Stomach (tissue), 19 donors: ENCODE measurements at places on chromosomes 13 and 19. TPM values are rescaled to one million over a fixed set of nuclear protein-coding genes. Genes with fewer than 3 reads are reported as not detected.

The GAS6 gene
- 409 TPM for total RNA-seq

- no peak overlapping the region for H3K4me3 ChIP-seq
- H3K4me1 ChIP-seq: peaks cover under 1% of the 10 kb centered on the region
- no peaks in the 10 kb centered on the region for H3K27me3 ChIP-seq
- no peak overlapping the region for H3K27ac ChIP-seq
Measured at GRCh38 chr13:53038993-53039392, 10.4 kb downstream of the OLFM4 start.

The SELENOV gene
- total RNA-seq: not detected

The GSX1 gene
- not detected for total RNA-seq

DNA sequence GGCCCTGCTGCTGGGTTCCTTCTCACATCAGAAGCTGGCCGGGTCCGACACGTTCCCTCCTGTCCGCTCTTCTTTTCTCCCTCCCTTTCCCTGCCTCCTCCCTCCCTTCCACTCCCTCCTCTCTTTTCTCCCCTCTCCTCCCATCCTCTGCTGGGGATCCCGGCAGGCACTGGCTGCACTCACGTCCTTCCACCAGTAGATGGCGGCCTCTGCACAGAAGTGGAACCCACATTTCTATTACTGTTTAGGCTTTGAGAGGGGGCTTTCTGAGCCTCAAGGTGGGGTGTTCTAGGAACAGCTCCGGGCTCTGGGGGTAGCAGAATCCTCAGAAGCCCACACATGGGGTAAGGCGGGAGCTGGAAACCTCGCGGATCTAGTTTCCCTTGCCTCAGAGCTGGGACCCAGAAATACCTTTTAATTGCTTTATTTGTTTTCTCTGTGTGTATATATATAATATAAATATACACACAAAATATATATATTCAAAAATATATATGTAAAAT lies 294.2 kb downstream of the ZNF536 start:
- no peaks in the 10 kb centered on the region for H3K36me3 ChIP-seq
- H3K4me3 ChIP-seq: no peak overlapping the region
- peaks cover 14% of the 10 kb centered on the region for H3K27me3 ChIP-seq
- no peak overlapping the region for H3K27ac ChIP-seq

DNA sequence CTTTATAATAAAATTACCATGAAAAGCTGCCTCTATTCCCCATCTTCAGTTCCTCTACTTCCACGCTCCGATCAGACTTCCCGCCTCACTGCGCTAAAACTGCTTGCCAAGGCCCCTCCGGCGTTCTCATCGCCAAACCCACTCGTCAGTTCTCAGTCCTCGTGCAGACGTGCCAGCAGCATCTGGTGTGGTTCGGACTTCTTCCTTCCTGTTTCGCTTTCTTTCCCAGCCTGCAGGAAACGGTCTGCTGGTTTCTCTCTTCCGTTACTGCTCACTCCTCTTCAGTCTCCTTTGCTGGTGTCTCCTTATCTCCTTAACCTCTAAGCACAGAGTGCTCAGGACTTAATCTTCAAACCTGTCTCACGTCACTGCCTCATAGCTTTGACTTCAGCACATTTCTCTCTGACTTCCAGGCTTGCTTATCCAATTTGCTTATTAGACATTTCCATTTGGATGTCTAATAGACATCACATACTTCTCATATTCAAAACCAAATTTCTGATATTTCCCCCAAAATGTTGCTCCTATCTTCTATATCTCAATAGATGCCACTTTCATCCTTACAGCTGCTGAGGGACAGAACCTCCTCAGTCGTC lies 40.3 kb downstream of the RCBTB2 start:
- H3K4me1 ChIP-seq: peaks cover 19% of the 10 kb centered on the region
- DNase-seq: peak; percentile 52
- H3K27ac ChIP-seq: peak overlapping the region; percentile 14
- peaks cover 15% of the 10 kb centered on the region for H3K36me3 ChIP-seq
- no peaks in the 10 kb centered on the region for H3K27me3 ChIP-seq
- H3K4me3 ChIP-seq: peak overlapping the region; percentile 21

DNA sequence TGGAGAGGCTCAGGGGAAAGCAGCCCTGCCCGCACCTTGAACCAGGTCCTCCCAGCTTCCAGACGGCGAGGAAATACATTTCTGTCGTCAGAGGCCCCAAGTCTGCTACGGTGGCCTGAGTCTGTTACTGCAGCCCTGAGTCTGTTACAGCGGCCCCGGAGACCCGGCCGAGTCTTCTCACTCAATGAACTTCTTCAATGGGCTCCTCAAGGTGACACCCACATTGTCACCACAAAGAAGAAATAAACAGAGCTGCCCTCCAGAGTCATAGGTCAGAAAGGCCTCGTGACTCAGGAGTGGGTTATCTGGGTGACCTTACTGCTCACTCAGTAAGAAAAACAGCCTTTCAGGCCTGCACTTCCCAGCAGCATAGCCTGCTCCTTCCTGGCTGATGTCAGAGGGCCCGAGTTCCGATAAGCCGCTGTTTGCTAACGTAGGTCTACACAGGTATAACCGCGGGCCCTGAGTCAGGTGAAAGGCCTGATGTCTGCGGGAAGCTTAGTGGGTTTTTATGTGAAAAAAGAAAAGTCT lies 66.9 kb upstream of the TM9SF2 start:
- no peak overlapping the region for H3K4me3 ChIP-seq
- DNase-seq: peak; percentile 54
- no peak overlapping the region for H3K27ac ChIP-seq
- peaks cover 21% of the 10 kb centered on the region for H3K4me1 ChIP-seq
- no peaks in the 10 kb centered on the region for H3K27me3 ChIP-seq

DNA sequence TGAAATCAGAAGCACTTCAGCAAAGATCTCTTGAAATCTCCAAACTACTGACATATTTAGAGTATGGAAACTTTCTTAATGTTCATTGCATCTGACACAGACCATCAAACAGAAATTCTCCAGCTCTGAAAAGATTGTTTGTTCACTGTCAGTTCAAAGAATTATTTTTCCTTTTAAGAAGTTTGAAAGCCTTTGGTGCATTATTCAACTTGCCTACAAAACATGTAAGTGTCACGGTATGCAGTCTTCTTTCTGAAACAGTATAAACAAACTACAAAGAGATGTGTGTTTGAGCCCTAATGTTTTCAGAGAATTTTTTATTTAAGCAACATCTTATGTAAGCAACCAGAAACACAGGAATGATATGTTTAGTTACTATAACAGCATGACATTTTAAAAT lies 125.4 kb downstream of the FGF14 start:
- DNase-seq: peak; percentile 9
- H3K4me1 ChIP-seq: no peaks in the 10 kb centered on the region
- no peaks in the 10 kb centered on the region for H3K27me3 ChIP-seq
- no peak overlapping the region for H3K27ac ChIP-seq
- H3K36me3 ChIP-seq: no peaks in the 10 kb centered on the region
- H3K4me3 ChIP-seq: no peak overlapping the region

DNA sequence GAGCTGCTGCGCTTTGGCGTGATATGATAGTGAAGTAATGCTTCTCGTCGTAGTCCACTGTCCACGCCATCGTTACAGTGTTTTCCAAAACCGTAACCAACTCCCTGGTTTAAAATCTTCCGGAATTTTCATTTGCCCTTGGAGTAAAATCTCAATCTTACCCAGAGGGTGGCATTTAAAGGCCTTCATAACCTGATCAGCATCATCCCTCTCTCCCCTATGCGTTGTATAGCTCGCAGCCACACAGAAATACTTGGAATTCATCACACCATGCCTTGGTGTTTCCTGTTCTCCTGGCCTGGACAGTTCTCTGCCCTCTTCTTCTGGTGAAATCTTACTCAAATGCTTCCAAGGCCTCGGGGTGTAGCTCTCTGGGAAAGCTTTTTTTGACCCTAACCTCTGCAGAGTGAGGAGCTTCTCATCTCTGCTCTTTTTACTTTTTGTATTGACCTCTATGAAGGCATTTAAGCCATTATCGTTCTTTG lies 839 bp downstream of the MPHOSPH8 start:
- peaks cover 55% of the 10 kb centered on the region for H3K4me1 ChIP-seq
- DNase-seq: no peak
- H3K27me3 ChIP-seq: no peaks in the 10 kb centered on the region
- H3K27ac ChIP-seq: peak overlapping the region; percentile 94

DNA sequence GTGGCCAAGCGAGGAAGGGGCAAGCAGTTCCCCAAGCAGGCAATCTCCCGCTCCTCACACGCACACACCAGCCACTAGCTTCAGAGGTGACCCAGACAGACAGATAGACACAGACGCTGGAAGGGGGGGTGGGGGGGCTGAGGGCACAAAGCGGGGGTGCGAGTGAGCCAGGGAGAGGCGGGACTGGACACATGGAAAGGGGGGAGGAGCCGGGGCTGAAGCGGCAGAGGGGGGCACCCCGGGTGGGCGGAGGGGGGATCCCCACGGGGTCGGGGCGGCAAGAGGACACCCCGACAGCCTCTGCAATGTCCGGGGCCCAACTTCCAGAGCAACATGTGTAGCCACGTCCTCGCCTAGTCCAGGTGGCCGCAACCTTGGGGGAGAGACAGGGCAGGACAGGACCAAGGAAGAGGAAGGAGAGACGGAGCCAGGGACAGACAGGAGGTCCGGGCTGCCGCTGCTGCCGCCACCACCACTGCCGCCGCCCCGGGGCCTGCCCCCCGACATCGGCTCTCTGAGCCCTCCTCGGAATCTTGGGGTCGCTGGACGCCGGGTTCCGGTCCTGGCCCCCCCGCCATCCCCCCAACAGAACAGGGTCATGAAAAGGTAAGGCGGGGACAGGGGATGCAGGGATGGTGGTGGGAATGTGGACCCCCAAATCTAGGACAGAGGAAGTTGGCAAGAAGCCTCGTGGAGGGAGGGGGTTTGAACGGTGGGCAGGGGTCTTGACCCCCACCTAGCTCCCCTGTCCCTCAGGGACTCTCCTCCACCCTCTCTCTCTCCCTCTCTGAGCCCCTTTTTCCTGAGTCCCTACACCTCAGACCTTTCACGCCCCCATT lies 1.1 kb downstream of the GRIN2D start:
- H3K4me1 ChIP-seq: peaks cover 49% of the 10 kb centered on the region
- H3K4me3 ChIP-seq: no peak overlapping the region
- peaks cover 38% of the 10 kb centered on the region for H3K27me3 ChIP-seq
- no peak for DNase-seq

GRCh38 chr19:48248081-48248833 lies 7.5 kb downstream of the CARD8 start:
- peaks cover 34% of the 10 kb centered on the region for H3K36me3 ChIP-seq
- no peak for DNase-seq
- H3K4me1 ChIP-seq: peaks cover 34% of the 10 kb centered on the region
- H3K4me3 ChIP-seq: no peak overlapping the region
- no peaks in the 10 kb centered on the region for H3K27me3 ChIP-seq

The FLT3LG gene
- not detected for total RNA-seq

DNA sequence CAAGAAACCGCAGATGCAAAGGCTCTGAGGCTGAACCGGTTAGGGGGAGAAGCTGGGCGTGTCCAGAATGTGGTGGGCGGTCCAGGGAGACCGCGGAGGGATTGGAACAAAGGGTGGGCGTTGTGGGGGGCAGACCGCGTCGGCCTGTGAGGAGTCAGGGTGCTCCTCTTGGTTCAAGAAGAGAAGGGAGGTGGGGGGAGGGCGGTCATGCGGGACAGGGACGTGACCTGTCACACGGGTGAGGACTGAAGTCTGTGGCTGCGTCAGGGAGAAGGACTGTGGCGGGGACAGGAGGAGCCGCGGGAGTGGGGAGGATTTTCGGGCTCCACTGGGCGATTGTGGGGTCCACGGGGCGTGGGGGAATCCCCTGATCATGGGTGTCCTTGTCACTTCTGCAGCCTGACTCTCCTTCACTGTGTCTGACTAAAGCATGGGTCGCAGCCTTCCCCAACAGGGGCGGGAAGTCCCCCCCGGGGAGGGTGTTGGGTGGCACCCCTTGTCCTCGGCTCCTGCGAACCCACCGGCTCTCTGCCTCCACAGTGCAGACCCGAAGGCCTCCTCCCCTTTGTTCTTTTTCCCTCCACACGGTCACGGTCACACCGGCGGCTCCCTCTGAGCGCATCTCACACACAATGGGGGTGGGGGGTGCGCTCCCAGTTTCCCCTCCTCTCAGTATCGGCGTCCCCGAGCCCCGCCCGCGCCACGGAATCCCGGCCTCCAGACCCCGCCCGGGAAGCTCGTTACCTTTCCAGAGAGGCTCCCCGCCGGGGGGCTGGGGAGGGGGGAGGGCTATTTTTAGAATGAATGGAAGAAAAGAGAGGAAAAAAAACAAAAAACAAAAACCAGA lies 16.4 kb upstream of the KCNN1 start:
- H3K4me3 ChIP-seq: peak overlapping the region; percentile 13
- no peaks in the 10 kb centered on the region for H3K36me3 ChIP-seq
- peaks cover 62% of the 10 kb centered on the region for H3K4me1 ChIP-seq

- peaks cover 14% of the 10 kb centered on the region for H3K4me1 ChIP-seq
- no peaks in the 10 kb centered on the region for H3K27me3 ChIP-seq
- no peak overlapping the region for H3K27ac ChIP-seq
- H3K36me3 ChIP-seq: no peaks in the 10 kb centered on the region
Measured at GRCh38 chr13:23988546-23989122, 91.3 kb upstream of the C1QTNF9B start.

The ATP4B gene
- total RNA-seq: 0.87 TPM

The ZNF527 gene
- 2.7 TPM for total RNA-seq

The OR7C1 gene
- total RNA-seq: not detected

The RDH8 gene
- not detected for total RNA-seq

- no peak overlapping the region for H3K27ac ChIP-seq
- no peak for DNase-seq
- peaks cover 3% of the 10 kb centered on the region for H3K4me1 ChIP-seq
- peaks cover 2% of the 10 kb centered on the region for H3K27me3 ChIP-seq
- H3K4me3 ChIP-seq: no peak overlapping the region
- no peaks in the 10 kb centered on the region for H3K36me3 ChIP-seq
Measured at GRCh38 chr19:4575267-4576015, 16.0 kb upstream of the SEMA6B start.

The TMEM190 gene
- total RNA-seq: not detected

DNA sequence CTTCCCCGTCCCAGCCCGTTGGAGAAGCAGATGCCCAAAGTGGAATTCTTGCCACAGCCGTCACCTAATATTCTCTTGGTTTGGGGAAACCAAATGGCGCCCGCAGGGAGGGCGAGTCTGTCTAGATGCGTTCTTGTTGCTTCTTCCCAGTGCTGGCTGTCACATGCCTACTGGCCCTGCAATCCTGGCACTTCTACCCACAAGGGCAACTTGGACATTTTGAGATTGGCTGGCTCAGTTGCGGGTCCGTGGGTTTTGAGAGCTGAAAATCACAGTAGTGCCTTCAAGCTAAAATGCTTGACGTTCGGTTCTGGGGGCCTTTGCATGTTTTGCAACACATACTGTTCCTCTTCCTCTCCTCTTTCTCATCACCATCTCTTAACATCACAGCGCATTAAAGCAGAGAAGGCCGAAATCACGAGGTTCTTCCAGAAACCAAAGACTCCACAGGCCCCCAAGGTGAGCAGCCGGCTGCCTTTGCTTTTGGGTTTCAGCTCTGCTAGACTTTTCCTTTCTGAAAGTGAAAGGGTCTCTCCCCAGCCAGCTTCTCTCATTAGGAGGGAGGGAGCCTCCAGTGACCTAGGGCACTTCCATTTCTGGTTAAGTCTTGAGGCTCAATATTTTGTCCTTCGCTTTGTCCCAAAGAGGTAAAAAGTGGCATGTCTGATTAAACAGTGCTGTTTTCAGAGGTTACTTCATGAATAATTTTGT lies 21.1 kb downstream of the CHAF1A start:
- H3K4me3 ChIP-seq: no peak overlapping the region
- no peak overlapping the region for H3K27ac ChIP-seq
- H3K4me1 ChIP-seq: no peaks in the 10 kb centered on the region

GRCh38 chr19:31266731-31267130 lies 82.5 kb downstream of the TSHZ3 start:
- H3K4me1 ChIP-seq: no peaks in the 10 kb centered on the region
- H3K4me3 ChIP-seq: no peak overlapping the region
- no peaks in the 10 kb centered on the region for H3K36me3 ChIP-seq
- no peaks in the 10 kb centered on the region for H3K27me3 ChIP-seq
